ENCODE measurements at places on chromosomes 1 and 21.

DNA sequence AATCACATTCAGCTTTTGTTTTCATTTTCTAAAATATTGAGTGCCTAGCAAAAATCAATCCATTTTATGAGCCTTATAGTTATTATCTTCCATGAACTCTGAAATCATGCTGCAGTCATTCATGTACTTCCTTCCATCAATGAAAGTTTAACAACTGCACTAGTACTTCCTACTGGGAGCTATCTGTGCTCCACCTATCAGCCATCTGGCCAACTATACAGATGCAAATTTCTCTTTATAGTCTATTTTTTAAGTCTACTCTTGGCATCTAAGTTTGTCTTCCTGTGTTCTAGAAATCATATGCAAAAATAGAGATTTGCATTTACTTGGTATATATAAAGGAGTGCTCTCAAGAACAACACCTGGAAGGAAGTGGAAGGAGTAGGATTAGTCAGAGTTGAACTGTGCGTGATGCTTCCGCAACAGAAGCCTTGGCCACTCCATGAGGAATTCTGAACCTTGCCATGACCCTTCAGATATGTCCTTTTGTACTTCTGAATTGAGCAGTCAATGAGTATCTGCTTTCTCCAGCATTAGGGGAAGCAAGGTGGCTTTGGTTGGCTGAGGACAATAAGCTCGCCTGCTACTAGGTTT lies 403.2 kb upstream of the ADAMTS5 start:
- DNase-seq = no peak

- DNase-seq = peak; percentile 14
These were observed 27.5 kb upstream of the STMN1 start for GRCh38 chr1:25933479-25934365.

DNA sequence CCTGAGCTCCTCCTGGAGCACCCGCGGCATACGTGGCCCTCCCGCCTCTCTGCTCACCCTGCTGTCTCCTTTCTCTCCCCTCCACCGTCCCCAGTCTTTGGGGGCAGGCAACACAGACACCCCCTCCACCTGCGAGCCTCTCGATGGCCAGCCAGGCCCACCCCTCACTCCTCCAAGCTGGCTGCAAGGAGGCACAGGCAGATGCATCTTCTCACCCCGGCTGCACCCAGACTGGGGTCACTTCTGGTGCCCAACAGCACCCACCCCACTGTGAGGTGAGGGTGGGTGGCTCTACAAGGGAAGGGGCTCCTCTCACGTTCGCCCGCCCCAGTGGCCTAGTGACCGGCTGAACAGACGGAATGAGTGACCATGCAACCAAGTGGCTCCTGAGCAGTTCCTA lies 108.0 kb upstream of the ARHGEF16 start:
- no peak for DNase-seq

GRCh38 chr1:85488126-85488525 lies 23.2 kb upstream of the DDAH1 start:
- DNase-seq = no peak

DNA sequence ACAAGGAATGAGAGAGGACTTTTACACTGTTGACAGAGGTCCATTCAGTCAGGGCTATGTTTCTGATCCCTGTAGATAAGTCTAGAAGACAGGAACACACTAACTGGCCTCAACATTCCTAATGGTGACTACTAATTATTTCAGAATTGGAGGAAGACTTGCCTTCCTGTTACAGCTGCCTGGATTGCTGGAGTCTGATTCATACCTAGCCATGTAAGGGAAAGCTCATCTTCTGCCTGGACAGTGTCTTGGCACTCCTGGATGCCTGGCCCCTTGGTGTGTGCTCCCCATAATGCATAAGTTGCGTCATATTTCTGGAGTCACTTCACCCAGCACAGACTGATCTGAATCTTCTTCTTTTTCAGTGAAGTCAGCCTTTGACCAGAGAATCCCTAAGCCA lies 326.0 kb upstream of the RUNX1 start:
- no peak for DNase-seq

- DNase-seq = no peak
These were observed 31.4 kb downstream of the CLSTN1 start for GRCh38 chr1:9792156-9793042.

DNA sequence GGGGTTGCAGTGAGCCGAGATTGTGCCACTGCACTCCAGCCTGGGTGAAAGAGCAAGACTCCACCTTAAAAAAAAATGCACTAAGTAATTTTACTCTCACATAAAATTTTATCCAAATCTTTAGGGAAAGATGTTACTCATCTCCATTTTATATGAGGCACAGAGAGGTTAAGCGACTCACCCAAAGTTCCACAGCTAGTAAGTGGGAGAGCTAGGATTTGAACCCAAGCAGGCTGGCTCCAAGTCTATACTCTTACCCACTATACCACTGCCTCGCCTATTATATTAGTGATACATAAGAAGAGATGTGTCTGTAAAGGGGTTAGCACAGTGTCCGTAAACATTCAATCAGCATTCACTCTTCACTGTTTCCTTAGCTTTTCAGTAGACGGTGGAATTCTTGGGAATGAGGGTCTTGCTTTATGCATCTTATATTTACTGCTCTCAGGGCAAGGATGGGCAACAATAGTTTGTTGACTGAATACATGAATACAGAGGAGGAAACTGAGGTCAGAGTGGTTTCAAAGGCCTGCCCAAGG lies 15.1 kb downstream of the LDLRAD2 start:
- no peak for DNase-seq

DNA sequence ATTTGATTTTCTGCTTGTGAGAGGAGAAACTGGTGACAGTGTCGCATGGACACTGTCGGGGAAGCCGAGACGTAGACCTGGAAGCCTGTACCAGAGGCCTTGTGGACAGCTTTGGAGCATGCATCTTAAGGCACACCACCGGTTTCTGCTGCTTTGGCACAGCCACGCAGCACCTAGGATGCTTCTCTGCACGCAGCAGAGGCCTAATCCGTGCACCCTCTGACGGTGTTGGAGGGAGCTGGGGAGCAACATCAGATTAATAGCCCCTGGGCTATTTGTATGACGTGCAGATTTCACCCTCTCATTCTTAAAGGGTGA lies 30.3 kb downstream of the TEX35 start:
- DNase-seq = peak; percentile 50

DNA sequence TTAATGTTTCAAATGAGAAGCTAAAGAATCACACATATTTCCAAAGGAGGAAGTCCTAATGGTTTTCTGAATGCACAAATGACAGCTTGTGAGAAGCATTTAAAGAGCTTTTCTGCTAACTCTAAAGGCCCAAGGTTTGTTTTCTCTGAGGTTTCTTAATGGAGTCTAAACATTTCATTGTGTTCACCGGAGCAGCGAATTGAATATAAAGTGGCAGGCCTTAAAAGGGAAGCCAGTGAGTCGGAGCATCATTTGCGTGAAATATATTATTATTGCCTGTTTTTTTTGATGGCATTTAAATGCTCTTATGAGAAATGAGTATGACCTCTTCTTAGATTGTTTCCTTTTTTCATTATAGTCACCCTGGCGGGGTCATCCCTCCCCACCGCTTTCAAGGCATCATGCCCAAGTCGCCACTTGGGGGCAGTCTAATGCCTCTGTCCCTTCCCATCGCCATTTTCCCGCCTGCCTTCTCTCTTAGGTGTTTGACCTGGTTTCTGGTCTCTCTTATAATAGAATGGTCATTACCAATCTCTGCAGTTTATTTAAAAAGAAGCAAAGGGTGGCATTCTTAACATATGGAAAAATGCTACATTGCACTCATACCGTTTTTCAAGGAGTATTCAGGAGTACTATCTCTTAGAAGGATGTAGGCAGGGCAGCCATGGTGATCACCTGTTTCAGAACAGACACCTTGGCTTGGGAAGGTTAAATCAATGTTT lies 25.3 kb upstream of the OVAAL start:
- DNase-seq = peak; percentile 75

DNA sequence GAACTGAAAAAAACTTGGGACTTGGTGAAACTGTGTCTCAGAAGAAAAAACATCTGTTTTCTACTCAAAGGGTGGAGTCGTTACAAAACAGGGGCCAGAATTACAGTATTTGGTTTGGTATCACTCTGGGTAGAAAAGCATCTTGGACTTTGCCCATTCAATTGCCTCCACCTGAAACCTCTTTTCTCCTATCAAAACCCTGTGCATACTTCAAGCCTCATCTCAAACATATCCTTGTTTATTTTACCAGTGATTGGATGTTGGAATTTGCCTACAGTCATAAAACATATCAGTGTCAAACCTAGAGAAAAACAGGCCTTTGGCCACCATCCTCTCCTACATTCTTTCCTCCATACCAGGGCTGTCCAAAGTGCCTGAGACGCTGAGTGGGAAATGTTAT lies 281.5 kb downstream of the PLPP3 start:
- DNase-seq = no peak

DNA sequence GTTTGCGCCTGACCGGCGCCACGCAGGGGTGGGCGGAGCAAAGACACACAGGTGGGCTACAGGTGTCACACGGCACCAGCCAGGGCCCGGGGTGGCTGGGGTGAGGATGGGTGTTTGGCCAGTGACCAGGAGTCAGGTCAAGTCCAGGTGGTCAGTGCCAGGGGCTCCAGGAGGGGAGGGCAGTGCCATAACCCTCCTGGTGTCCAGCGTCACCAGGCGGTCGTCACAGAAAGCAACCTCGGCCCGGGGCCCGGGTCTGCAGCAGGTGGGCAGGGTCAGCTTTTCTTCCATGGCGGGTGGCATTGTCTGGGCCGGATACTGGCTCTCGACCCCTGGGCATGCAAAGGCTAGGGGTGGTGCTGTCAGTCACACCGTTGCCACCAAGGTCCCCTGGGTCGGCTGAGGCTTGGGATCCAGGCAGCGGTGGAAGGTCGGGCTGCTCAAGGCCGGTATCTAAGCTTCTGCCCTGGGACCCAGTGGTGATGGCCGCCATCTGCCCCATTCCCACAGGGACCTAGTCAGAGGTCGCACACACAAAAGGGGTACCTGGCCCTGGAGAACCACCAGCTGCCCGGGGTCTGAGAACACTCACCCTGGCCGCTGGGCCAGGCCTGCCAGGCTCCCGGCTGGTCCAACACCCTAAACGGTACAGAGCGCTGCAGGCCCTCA lies 1.8 kb downstream of the FNDC10 start:
- DNase-seq = no peak

All from MM.1S (cell line).